PC-9 (cell line): ENCODE measurements at places on chromosomes 13 and 19. TPM values are rescaled to one million over a fixed set of nuclear protein-coding genes. Genes with fewer than 3 reads are reported as not detected.
A peak's percentile ranks its signal among the peaks of the same experiment; 100 is the strongest.

- DNase-seq = no peak
These were observed 312.8 kb upstream of the PCDH20 start for GRCh38 chr13:61728471-61728870.

DNA sequence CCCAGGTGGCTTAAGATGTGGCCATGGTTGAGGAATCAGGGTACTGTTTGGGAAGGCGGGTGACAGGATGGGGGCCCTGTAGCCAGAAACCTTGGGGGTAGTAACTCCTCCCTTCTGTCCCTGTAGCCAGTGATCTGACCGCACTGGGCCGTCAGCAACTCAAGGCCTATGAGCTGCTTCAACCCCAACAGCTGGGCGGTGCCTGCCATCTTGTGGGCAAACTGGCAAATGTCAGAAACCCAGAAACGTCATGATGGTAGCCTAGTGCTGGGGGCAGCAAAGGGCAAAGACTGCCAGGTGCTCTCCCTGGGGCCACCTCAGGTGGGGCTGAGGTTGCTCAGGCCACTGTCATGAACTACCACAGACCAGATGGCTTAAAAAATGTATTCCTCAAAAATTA lies 3.5 kb downstream of the COPE start:
- no peak for DNase-seq

DNA sequence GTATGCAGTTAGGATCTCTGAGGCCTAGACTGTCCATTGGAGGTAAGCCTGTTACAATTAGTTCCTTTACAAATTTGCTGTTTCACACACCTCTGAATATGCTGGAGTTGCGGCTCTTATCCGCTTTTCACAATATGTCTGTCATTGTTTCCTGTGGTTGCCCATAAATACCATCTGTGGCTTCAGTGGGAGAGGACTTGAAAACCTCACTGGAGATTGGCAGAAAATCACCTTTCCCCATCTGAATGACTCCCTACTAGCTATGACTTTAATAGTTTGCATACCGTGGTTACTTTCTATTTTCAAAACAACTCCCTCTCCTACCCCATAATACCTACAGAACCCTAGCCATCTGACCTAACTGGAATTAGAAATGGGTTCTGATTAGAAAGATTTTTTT lies 454.3 kb downstream of the PCDH17 start:
- DNase-seq = no peak

- DNase-seq = no peak
These were observed 95.1 kb downstream of the TSHZ3 start for GRCh38 chr19:31254180-31254551.

- DNase-seq = no peak
These were observed 26.9 kb upstream of the RCBTB2 start for GRCh38 chr13:48559638-48560320.

GRCh38 chr13:28885181-28885580 lies 65.0 kb downstream of the MTUS2 start:
- DNase-seq = no peak

- DNase-seq = no peak
These were observed 309.2 kb downstream of the FGF9 start for GRCh38 chr13:21980049-21980448.

- DNase-seq = no peak
These were observed 62.0 kb downstream of the RFX2 start for GRCh38 chr19:6048348-6048747.

- peak; percentile 52 for DNase-seq
These were observed 2.0 kb upstream of the EBPL start for GRCh38 chr13:49693191-49693733.

DNA sequence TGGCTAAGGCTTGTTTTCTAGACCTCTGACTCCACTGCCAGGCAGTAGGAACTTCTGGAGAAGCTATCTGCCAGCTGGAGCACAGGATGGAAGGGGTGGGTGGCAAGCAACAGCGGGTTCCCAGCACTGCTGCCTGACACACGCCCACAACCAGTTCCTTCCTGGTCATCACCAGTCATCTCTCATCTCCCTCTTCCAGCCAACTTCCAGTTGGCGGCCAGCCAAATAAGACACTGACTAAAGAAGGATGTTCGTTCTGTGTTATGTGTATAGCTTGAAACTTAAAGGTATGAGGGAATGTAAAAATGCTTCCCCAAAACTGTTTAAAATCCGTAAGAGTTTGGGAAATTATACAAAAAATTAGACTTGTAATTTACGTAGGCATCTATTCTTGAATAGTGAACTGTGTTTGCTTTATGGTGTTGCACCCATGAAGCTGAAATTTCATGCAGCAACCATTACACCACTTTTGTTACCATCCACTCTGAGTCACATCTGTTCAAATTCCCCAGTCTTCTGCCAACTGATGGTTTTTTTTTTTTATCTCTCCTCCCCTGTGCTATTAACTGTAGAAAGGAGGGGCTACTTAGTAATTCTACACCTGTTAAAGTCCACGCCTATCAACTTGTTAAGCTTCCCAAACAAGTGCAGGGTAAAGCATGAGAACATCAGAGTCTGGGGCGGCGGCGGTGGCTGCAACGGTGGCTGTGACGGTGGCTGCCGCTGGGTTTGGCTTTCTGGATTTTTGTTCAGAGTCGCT lies 86.2 kb upstream of the FRY start:
- peak; percentile 61 for DNase-seq

DNA sequence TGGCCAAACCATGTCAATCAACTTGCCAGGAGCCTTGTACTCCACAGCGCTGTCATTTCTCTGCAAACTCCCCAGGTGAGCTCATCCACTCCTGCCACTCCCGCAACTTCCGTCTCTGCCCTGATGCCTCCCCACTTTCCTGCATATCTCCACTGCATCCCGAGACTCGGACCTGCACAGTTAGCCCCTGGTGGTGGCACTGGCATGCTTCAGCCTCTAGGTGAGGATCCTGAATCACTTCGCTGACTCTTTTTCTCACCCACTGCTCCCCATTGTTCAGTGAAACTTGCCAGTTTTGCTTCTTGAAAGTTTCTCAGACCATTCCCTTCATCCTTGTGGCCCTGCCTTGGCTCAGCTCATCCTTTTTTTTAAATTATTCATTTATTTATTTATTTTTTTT lies 3.4 kb upstream of the CTU1 start:
- DNase-seq = no peak

DNA sequence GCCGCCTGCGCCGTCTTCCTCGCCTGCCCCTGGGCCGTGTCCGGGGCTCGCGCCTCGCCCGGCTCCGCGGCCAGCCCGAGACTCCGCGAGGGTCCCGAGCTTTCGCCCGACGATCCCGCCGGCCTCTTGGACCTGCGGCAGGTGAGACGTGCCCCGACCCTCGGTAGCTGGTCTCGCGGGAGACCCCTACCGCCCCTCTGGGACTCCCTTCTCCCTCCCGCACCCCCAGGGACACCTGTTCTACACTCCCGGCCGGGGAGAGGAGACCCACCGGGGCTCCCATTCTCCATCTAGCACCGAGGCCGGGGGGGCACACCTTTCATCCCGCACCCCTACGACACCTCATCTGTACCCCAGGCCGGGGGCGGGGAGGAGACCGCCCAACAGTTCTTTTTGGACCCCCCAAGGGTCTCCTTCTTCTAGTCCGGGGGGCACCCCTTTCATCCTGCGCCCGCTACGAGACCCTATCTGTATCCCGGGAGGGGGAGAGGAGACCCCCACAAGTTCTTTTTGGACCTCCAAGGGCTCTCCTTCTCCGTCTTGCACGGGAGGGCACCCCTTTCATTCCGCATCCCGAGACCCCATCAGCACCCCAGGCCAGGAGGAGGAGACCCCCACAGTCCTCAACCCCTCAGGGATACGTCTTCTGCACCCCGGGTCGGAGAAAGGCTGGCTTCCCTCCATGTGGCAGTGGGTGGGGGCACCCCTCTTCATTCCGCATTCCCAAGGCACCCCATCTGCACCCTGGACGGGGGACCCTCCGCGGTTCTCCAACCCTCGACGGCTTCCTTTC lies 533 bp downstream of the TNFSF9 start:
- DNase-seq = no peak

DNA sequence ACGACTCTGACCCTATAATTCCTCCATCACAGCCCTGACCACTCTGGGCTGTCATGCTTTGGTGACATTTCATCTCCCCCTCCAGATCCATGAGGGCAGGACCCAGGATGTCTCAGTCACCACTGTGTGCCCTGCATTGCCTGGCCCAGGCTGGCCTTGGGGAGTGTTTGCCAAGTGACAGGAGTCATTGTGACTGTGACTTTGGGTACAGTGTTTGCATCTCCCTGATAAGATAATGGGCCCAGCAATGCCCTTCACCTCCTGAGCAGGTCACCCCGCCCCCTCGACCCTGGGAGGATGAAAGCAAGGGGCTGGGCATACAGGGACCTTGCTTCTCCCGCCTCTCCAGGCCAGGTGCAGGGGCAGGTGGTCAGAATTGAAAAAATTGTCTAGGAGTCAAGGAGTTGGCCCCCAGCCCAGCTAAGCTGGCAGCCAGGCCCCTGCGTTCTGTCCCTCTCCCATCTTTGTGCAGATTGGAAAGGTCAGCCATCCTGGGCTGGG lies 5.9 kb upstream of the ATP4A start:
- no peak for DNase-seq

DNA sequence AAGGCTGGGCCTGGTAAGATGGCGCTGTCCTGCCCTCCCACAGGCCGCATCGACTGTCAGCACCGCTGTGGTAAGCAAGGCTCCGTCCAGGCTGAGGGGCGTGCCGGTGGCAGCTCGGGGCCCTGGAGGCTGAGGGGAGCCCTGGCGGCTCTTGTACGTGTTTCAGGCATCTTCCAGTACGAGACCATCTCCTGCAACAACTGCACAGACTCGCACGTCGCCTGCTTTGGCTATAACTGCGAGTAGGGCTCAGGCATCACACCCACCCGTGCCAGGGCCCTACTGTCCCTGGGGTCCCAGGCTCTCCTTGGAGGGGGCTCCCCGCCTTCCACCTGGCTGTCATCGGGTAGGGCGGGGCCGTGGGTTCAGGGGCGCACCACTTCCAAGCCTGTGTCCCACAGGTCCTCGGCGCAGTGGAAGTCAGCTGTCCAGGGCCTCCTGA lies 1.2 kb downstream of the IZUMO4 start:
- DNase-seq = no peak

- no peak for DNase-seq
These were observed 1.8 kb downstream of the A1BG start for GRCh38 chr19:58351558-58351878.

DNA sequence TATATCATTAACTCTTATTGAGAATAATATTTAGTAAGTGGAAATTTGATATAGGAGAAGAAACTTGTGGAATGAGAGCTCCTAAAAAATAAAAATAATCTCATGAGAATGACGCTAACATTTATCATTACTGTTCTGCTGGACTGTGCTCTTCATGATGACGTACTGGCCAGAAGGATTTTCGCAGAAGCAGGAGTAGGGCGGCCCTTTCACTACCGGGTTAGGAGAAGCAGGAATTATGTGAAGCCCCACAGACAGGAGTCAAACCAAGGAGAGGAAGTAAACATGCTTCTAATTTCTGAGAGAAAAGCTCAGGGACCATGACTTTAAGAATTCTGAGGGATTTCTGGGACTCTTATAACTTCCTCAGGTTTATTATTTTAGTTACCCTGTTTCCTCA lies 195.1 kb downstream of the VWA8 start:
- DNase-seq = no peak

DNA sequence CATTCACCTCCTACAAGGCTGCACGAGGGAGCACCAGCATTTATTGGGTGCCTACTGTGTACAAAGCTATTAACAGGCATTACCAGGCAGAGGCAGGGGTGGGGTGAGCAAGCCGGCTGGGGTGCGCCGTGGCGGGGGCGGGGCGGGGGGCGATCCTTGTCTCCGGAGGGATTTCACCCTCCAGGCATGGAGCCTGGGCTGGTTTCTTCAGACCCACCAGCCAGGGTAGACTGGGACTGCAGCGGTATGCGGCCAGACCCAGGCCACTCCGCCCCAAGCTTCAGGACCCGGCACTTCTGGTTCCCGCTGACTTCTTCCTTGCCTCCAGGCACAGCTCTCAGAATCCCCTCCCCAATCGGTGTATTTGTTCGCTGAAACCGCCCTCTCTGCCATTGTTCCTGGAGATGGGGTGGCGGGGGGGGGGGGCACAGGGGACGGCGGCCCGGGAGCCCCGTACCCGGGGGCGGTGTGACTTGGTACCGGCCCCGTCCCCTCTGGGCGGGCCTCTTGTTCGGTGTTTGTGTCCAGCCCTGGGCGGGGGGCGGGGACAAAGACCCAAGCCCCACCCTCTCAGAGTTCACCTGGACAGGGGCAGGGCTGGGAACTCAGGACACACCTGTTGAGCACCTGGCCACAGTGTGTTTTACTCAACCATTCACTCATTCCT lies 14.4 kb downstream of the TJP3 start:
- DNase-seq = peak; percentile 70

DNA sequence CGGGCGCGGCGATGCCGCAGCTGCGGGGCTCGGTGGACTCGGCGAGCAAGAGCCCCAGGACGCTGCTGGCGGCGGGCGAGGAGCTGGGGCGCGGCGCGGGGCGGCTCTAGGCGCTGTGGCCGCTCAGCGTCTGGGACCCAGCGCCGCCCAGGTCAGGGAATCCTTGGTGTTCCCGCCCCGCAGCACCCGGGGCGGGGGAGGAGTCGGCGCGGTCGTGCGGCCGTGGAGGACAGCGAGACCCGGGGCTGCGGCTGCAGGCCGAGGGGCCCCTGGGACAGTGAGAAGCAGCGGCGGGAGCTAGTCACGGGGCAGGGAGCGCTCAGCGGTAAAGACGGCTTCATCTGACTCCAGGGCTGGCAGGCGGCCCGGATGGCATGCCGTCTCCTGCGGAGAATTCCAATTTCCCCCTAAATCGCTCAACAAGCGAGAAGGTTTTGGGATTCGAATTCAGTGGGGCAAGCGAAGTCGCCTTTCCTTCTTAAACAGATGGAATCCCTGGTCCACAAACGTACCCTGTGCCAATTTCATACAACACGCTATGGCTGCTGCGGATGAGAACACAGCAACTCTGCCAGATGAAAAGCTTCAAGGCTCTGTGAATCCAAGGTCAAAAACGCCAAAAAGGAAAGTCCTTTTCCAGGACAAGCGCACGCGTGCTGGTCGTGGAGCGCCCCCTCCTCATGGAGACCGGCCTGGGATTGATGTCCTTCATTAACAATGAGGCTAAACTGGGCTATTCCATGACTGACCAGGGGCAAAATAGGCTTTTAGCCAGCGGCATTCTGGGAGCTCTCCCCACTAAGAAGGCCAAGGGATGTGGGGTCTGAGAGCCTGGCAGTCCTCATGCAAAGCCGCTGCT lies 4.2 kb upstream of the ZSCAN4 start:
- DNase-seq = peak; percentile 49

- DNase-seq = peak; percentile 6
These were observed 509 bp downstream of the TPP2 start for GRCh38 chr13:102597029-102597961.

DNA sequence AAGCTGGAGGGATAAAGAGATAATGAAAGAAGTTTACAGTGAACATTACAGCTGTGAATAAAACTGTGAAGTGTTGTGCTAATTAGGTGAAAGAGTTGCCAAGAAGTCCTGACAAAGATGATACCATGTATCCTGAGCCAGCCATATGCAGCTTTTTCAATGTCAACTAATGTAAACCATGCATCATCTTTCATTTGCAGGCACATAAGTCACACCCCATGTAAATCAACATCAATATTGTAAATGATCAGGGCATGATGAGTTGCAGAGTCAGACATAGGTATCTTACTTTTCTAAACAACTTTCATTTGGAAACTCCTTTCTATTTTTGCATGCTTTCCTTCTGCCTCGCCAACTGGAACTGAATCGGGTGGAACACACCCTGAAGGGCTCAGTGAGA lies 569.1 kb downstream of the TBC1D4 start:
- DNase-seq = no peak

The ICAM3 gene
- total RNA-seq = 14.0 and 22.7 TPM in 2 replicates

The CAMSAP3 gene
- total RNA-seq = 25.9 and 27.8 TPM in 2 replicates

The MCF2L gene
- total RNA-seq = 21.7 and 28.2 TPM in 2 replicates

The TMEM190 gene
- total RNA-seq = not detected in 2 replicates

The MEIS3 gene
- total RNA-seq = 1.9 and 4.9 TPM in 2 replicates

The FAM216B gene
- total RNA-seq = not detected in 2 replicates

The KLK1 gene
- total RNA-seq = not detected in 2 replicates

The SELENOV gene
- 0.35 TPM in 1 of 2 replicates, not detected in the other for total RNA-seq

The ANGPTL8 gene
- total RNA-seq = not detected in 2 replicates

The ZNF726 gene
- total RNA-seq = 7.5 and 9.3 TPM in 2 replicates

The MPND gene
- total RNA-seq = 12.6 and 19.1 TPM in 2 replicates
